Adrenal gland (tissue), 19 donors: ENCODE measurements at places on chromosomes 1 and 21. TPM values are rescaled to one million over a fixed set of nuclear protein-coding genes. Genes with fewer than 3 reads are reported as not detected.

Gene VSIG8
- polyA plus RNA-seq: 0.80 TPM

Gene BEND5
- 11.2 TPM for polyA plus RNA-seq

Gene KCTD3
- polyA plus RNA-seq: 130 TPM

Gene PDC
- polyA plus RNA-seq: not detected

Gene ATP5PO
- 235 TPM for polyA plus RNA-seq

Gene RAB25
- polyA plus RNA-seq: not detected

Gene CD1E
- not detected for polyA plus RNA-seq

Gene LRRC39
- polyA plus RNA-seq: 52.0 TPM

Gene NSL1
- polyA plus RNA-seq: 23.2 TPM
